ENCODE measurements at places on chromosomes 4 and X. TPM values are rescaled to one million over a fixed set of nuclear protein-coding genes. Genes with fewer than 3 reads are reported as not detected.

- DNase-seq = no peak
Measured at GRCh38 chr4:158958489-158959270, 144.2 kb upstream of the RAPGEF2 start.

DNA sequence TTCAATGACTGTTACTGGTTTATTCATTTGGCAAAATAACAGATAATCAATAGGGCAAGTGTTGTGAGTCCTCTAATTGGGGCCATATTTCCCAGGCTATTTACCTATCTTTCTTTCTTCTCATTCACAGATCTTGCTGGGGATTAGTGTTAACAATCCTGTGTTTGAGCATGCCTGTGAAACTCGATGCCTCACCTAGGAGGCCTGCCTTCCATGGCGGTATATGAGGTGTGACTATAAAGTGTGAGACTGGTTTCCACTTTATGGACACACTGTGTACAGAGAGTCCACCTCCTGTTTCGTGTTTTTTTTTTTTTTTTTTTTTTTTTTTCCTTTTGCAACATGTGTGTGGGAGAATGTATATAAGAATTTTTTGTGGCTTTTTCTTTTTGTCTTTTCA is 199.3 kb downstream of the BMPR1B start:
- no peak for DNase-seq

GRCh38 chr4:154473497-154473896 is 18.1 kb downstream of the DCHS2 start:
- no peak for DNase-seq

DNA sequence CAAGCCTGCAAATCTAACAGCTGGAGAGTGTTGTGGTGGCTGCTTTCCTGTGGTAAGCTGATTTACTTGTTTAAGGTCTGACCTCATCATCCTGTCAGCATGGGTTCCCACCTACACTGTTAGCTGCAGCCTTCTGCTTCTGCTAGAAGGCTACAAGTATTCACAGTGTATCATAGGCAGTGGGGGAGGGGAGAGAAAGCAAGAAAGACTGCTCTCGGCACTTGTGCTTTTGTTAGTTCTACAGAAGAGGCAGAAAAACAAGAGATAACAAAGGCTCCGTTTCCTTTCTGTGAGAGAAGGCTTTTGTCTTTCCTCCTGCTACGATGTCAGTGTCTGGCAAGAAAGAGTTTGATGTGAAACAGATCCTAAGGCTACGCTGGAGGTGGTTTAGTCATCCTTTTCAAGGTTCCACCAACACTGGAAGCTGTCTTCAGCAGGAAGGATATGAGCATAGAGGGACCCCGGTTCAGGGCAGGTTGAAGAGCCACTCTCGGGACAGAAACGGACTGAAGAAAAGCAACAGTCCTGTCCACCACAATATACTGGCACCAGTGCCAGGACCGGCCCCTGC is at the start of gene KLHL4:
Gene KLHL4 (plus strand): TSS at position 232 of the 571 bp plus-strand sequence. CDS start 92 bp downstream, at position 324.
- DNase-seq = no peak

GRCh38 chr4:154004507-154005170 is 215.8 kb upstream of the SFRP2 start:
- no peak for DNase-seq

DNA sequence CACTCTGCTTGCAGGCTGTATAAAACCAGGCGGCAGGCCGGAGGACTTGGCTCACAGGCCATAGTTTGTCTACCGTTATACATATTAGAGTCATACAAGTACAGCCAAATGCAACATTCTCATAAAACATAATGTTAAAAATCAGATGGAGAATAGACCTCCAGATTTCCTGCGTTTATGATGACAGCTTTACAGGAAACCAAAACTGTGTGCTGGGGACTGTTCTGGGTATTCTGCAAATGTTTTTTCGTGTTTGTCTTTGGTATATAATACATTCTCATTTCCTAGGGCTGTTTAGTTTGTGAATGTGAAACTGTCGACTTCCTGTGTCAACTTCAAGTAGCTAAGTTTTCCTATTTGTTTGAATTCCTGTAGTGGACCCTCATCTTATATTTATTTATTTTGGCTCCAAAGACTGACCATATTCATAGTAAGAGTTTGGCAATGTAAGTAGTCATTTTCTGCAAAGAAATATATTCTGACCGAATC is 79.5 kb upstream of the FAM9C start:
- DNase-seq = no peak

DNA sequence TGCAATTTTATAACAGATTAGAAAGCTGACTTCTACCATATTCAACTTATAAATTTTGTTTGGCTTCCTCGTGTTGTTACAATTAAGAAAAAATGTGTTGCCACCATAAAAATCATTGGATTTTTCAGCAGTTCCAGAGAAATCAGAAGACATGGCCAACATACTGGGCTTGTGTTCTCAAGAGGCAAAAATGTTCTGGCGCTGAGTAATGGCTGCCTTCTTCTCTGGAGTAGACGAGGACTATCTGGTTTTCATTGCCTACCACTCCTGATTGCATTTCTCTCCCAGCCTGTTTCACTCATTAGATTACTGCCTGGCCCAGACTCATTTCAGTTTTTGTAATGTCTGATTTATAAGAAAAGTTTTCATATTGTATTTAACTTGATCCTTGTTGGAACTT is 122.3 kb downstream of the ARHGAP10 start:
- no peak for DNase-seq

DNA sequence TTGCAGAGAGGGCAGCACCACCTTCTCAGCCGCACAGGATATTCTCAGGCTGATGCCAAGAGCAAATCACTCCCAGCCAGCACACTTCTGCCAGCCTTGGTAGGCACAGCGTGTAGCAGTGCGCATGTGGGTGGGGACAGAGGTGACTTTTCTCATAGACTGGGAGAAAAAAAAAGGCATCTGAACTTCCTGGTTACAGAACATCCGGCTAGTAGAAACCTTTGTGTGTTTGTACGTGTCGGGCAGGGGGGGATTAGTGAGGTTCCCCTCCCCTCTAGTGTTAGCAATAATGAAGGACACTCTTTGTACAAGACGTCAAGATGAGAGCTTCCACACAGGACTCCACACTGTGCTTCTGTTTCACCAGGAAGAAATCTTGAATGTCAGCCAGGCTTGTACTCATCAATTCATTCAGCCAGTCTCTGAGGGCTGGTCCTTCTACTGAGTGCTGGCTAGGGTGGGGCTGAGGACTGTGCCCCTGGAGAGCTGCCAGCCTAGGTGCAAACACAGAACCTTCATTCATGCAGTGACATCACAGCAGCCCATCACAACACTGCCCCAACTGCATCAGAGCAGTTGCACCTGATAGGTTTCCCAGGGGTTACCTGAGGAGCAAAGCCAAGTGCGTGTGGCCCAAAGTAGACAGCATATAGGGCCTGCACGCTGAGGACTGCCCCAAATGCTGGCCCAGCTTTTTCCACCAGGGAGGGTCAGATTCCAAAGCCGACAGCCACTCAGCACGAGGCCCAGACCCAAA is 34.7 kb downstream of the SLC25A5 start:
- DNase-seq = no peak

GRCh38 chrX:12741416-12741815 is 49.8 kb upstream of the PRPS2 start:
- no peak for DNase-seq

DNA sequence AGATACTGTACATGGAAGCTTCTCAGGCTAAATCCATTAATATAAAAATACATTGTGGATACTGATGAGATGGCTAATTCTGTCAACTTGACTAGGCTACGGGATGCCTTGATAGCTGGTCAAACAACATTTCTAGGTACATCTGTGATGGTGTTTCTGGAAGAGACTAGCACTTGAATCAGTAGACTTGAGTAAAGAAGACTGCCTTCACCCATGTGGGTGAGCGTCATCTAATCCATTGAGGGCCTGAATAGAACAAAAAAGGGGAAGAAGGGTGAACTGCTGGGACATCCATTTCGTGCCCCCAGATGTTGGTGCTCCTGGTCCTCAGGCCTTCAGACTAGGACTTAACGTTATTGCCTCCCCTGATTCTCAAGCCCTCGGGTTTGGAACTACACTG is 3.7 kb upstream of the SRP72 start:
- no peak for DNase-seq

DNA sequence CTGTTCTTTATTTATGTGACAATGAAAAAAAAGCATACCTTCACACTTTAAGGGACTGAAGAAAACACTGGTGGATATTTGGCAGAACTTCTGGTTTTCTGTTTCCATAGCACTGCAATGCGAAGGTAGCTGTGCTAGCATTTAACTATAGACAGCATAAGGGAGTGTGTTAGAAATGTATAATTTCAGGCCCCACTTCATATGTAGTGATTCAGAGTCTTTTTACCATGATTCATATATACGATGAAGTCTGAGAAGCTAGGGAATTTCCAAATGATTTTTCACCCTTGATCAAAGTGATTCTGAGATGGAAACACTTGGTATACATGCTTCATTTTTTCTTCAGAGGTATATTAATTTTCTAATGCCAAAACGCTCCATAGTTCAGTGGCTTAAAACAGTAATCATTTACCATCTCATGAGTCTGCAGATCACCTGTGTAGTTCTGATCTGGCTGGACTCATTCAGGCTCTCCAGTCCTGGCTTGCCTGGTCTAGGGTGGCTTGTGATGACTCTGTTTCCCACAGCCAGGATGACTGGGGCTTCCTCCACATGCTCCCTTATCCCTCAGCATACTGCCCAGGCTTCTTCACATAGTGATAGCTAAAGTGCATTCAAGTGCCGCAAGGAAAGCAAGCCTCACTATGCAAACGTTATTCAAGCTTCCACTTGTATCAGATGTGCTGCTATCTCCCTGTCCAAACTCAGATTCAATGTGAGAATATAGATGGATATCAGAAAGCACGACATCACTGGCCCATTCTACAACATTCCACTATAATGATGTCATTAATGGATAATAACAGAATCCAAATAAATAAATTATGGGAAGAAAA is 790.1 kb downstream of the TECRL start:
- no peak for DNase-seq

DNA sequence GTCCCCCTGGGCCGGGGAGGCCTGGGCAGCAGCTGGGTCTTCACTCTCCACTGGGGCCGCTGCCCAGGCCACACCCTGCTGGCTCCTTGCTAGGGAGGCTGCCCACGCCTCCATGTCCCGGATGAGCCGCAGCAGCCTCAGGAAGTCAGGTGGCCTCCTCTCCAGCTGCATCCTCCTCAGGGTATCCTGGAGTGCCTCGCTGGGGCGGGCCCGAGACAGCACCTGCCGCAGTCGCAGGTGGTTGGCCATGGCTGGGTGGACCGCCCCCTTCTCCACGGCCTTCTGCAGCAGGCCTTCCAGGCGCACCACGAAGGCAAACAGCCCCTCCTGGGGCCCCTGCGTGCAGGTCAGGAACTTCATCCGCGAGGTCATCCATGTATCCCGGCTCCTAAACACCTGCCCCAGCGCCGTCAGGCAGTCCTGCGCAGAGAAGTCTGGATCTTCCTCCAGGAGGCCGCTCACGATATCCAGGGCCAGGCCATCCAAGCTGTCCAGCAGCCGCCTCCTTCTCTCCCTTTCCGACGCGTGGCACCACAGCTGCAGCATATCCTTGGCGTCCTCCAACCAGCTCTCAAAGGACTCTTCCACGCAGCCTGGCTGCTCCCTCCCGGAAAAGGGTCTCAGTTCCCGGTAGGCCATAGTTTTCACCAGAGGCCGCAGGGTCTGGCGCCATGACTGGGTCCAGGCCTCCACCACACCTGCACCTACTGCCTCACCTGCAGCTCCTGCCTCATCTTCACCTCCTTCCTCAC is 2.1 kb downstream of the PNMA6F start:
- no peak for DNase-seq

DNA sequence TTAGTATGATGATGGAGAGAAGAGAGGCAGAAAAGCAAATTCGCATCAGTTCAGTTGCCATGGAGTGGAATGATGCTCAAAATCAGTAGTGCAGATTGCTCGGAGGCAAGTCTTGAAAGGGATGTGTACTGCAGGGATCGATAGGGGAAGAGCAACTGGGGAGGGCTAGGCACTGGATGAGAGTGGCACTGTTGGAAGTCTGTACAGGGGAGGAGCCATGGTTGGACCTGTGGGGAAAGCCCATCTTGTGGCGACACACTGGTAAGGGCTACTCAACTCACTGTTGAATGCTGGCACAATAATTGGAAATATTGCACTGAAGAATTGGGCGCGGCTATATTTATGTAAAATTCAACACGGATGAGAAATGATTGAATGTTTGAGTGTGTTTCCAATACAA is 1.2 kb downstream of the RAB9B start:
- DNase-seq = no peak

- DNase-seq = no peak
Measured at GRCh38 chr4:5925419-5926200, 32.7 kb upstream of the CRMP1 start.

DNA sequence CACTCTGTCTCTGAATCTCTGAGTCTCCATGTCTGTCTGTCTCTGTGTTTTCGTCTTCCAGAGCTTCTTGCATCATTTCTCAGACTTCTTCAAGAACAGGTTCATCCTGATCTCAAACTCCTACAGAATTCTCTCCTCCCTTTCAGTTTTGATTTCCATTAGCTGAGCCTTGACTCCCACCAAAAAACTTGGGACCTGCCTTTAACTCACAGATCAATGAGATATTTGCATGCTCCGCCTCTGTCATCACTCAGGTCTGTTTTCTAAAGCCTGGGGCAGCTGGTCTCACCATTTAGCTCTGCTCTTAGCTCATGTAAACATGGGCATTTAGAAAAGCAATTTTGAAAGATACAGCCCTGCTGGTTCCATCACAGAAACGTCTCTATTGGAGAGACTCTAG is 8.6 kb downstream of the DAPP1 start:
- DNase-seq = no peak

DNA sequence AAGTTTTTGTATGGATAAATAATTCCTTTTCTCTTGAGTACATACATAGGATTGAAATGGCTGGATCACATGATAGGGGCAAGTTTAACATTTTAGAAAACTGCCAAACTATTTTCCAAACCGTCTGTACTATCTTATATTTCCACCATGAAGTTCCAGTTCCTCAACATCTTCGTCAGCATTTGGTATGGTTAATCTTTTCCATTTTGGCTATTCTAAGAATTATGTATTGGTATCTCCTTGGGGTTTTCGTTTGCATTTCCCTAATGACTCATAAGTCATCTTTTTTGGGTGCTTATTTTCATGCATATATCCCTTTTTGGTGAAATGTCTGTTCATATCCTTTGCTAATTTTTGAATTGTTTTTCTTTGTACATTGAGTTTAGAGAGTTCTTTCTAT is 227.7 kb downstream of the DLG3 start:
- no peak for DNase-seq

GRCh38 chrX:56729152-56729850 is at the start of gene NBDY:
Gene NBDY, plus strand, starts transcription at chrX:56729243. Its CDS starts 111 bp downstream, at chrX:56729354.
- peak; percentile 12 for DNase-seq

DNA sequence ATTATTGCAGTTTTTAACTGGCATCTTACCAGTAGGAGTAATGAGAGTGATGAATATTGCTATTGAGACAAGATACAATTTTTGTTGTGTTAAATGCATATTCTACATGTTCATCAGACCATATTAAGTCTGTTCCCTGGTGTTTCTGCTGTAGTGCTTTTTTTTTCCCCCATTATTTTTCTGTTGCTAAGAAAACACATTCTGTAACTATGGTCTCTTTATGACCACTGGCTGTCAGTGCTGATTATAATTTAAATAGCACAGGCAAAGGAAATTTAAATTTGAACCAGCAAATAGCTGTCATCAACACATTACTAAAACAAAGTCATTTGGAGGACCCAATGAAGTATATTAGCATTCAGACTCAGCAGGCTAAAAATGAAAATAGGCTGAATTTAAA is 98.3 kb upstream of the ANKRD50 start:
- no peak for DNase-seq

CISD2 gene
- total RNA-seq = 14.3 TPM

SHISA3 gene
- total RNA-seq = not detected

PDGFRA gene
- 0.63 TPM for total RNA-seq

TRIML2 gene
- not detected for total RNA-seq

FAT1 gene
- not detected for total RNA-seq

ARSJ gene
- total RNA-seq = not detected

CLDN24 gene
- not detected for total RNA-seq

STATH gene
- not detected for total RNA-seq

GLRB gene
- not detected for total RNA-seq

CSN3 gene
- not detected for total RNA-seq

EVC2 gene
- 6.8 TPM for total RNA-seq

Data from T-helper 17 cell (primary cell).